ENCODE measurements at places on chromosomes 3 and 15.
A peak's percentile ranks its signal among the peaks of the same experiment; 100 is the strongest.

DNA sequence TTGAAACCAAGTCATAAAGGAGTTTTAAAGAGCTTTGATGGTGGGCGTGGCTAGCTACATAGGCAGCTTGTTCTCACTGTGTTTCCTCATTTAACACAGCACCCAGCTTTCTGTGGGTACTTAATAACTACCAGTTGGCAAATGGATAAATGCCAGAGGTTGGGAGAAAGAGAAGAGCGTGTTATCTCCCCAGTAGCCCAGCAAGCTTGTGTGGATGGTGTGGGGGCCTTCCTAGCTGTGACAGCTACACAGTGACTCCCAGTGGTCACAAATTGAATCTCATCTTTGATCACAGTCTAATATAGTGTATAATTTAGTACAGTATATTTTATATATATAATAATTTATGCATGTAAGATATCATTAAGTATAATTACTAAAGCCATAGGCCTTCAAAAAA is 984.1 kb downstream of the EPHA3 start:
- DNase-seq: no peak

GRCh38 chr3:162354356-162354755 is 857.7 kb downstream of the OTOL1 start:
- DNase-seq: peak; percentile 64

- no peak for DNase-seq
Measured at GRCh38 chr3:10941972-10942371, 50.6 kb upstream of the SLC6A1 start.

GRCh38 chr15:68994149-68994548 is 20.3 kb upstream of the NOX5 start:
- no peak for DNase-seq

DNA sequence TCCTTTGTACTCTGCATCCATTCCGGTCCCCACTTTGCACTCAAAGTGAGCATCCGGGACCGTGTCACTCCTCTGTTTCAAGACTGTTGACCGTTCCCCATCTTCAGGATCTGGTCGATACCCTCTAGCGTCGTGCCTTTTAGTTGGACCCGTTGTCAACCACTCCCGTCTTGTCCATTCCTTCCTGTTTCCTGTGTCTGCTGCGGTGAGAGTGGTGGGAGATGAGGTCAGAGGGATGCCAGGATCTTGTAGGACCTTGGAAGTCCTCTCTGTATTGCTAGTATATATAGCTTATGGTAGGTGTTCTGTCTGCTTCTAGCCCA is 624 bp downstream of the BRK1 start:
- DNase-seq: no peak

DNA sequence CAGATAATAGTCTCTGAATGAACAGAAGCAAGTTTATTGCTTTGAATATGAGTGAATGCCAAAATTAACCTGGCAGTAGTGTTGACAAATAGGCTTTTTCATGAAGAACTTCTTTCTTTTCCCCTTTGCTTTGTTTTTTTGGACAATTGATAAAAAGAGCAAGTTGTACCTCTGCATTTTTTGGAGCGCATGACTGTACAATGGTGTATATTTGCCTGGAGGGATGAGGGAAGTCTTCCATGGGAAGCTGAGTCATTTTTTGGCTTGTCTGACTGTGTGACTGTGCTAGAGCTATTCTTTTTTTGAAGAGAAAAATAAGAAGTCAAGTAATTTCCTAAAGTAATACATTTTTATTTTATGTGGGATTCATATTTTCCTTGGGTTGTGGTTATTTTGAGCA is 186.9 kb downstream of the KLHL25 start:
- DNase-seq: no peak

GRCh38 chr15:97759363-97759762 is 201.1 kb upstream of the ARRDC4 start:
- peak; percentile 10 for DNase-seq

GRCh38 chr3:99394831-99395778 is 243.3 kb upstream of the COL8A1 start:
- DNase-seq: peak; percentile 92
